ENCODE measurements at places on chromosomes 2 and 18.
A peak's percentile ranks its signal among the peaks of the same experiment; 100 is the strongest.

DNA sequence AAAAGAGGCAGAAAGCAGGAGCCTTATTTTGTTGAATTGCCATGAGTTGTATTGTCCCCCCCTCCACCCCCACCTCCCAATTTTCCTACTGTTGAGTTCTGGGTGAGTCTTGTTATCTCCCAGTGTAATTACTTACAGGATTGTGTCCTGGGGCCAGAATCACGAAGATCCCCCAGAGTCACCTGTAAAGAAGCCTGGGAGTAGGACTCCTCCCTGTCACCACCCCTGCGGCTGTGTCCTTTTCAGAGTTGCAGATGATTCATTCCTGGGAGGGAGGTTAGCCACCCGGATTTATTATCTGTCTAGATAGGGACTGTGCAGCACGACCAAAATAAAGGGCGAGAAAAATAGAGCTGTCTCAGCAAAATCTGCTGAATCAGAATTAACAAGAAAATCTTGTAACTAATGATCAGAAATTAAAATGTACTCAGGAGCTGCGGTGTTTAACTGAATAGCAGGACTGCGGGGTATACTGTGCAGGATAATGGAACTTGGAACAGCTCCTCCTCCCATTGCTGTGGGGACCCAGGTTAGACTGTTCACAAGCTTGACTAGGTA is 81.7 kb upstream of the CAPN13 start:
- no peak for DNase-seq

- no peak for DNase-seq
Measured at GRCh38 chr18:35511428-35511827, 13.7 kb upstream of the INO80C start.

- no peak for DNase-seq
Measured at GRCh38 chr2:113116100-113116958, 11.1 kb upstream of the IL1RN start.

DNA sequence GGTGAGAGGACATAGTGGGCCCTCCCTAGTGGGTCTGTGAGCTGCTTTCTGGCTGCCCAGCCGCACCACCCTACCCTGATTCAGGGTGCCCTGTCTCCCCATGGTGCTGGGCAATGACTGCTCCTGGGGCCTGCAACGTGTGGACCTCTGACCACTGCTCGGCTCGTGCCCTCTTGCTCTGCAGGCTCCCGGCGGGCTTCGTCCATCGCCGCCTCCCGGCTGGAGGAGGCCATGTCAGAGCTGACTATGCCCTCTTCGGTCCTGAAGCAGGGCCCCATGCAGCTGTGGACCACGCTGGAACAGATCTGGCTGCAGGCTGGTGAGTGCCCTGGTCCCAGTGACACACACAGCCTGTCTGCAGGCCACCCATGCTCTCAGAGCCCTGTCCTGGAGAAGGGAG is 103.5 kb downstream of the STPG4 start:
- no peak for DNase-seq

- peak; percentile 41 for DNase-seq
Measured at GRCh38 chr2:194826241-194826640, 830.8 kb upstream of the SLC39A10 start.

DNA sequence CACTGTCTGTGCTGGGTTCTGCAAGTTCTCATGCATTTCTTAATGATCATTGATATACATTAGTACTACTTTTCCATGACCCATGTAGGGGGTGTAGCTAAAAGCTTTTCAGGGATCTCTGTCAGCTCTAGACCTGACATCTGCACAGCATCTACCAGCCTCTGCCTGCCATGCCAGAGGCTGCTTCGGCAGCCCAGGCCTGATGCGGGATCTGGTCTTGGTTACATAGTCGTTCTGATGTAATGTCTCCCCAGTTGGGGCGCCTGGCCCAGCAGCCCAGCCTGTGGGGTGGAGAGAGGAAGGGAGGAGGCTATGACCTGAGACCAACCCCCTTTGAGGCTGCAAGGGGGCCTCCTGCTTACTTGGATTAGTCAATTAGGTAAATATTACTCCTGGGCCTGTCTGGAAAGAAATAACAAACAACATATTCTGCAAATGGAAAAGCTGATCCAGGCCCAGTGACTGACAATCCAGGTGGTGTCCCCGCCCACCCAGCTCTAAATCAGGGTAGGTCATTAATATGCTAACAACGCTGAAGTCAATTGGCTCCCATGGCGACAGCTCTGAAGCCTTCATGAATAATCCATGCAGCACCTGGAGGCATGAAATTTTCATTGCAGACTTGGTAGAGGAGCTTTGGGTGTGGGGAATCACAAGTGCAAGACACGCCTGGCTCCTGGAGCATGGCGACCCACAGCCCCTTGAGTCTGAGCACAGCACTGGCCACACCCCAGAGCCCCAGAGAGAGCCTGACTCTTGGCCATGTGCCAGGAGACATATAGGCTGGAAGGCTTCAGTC is 575.3 kb downstream of the CMPK2 start:
- no peak for DNase-seq

GRCh38 chr18:12377556-12378197 is 650 bp upstream of the AFG3L2 start:
- peak; percentile 89 for DNase-seq

GRCh38 chr2:176092270-176093144 is at the start of gene HOXD13:
TSS of gene HOXD13 (plus strand) at chr2:176092721. CDS start at chr2:176092891, 170 bp downstream.
- DNase-seq: no peak

DNA sequence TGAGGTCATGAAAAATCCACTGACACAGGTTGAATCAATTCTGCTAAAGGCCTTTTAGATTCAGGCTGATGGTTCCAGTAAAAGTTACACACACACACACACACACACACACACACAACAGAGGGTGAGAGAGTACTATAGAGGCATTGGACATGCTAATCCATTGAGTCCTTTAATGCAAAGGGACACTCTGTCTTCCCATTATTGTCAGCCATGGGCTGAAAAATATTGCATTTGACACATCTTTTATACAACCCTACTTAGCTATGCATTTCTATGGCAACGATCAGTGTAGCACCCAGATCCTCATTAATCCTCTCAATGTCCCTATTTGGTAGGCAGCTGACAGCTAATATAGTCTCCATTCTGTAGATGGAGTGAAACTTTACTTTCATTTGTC is 440.8 kb upstream of the RGPD4 start:
- no peak for DNase-seq

- no peak for DNase-seq
Measured at GRCh38 chr18:61727241-61728193, 165.3 kb downstream of the RNF152 start.

- DNase-seq: no peak
Measured at GRCh38 chr18:43484710-43485109, 207.4 kb upstream of the SYT4 start.

GRCh38 chr18:39523281-39523680 is 1957.7 kb upstream of the CELF4 start:
- peak; percentile 58 for DNase-seq

GRCh38 chr2:627340-627709 is 49.9 kb downstream of the TMEM18 start:
- no peak for DNase-seq

DNA sequence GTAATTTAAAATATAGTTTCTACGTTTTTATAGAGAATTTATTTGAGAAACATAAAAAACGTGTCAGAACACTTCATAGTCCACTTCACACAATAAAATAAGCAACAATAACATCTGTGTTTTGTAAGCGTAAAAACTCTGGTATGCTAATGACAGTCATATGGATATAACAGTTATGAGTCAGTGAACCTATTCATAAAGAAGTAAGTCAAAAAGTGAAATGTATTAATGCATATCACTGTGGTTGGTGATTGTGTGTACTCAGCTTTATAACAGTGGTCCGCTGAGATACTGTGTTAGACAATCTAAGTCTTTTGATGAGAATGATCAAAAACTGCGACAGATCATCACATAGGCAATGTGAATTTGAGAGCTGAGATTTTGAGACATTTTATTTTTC is 153.2 kb downstream of the WDR7 start:
- no peak for DNase-seq

- DNase-seq: no peak
Measured at GRCh38 chr2:69177063-69177771, 164.2 kb downstream of the ANTXR1 start.

- DNase-seq: no peak
Measured at GRCh38 chr2:9753665-9754531, 89.4 kb upstream of the TAF1B start.

DNA sequence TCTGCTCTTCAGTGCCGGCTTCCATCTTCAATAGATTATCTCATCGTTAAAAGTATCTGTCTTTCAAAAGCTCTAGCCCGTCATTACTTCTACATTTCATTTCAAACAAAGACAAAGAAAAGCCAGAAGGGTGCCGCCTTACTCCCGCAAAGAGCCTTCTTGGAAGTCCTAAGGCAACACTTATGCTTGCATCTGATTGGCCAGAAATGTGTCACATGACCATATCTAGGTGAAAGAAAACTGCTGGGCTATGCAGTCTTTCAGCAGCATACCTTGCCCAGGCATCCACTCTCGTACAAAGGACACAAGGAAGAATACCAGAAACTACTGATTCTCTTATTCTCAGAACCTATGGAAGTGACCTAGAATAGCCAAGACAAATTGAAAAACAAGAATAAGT is 217.1 kb upstream of the SLC35G4 start:
- DNase-seq: no peak

DNA sequence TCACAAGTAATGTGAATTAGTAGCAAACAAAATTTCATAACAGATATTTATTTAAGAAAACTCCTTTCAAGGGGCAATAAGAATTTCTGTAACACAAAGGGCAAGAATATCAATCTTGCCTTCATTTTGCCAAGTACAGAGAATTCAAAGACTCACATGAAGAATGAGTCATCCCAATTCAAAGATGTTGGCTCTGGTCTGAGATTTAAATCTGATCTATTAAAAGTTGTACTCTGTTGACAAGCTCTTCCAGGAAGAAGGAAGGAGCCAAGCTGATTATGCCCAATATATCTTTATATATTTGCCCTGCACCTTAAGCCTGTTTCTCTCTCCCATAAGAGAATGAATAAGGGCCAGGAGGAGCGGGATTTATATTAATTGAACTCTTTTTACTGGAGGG is 55.9 kb upstream of the RPE start:
- no peak for DNase-seq

GRCh38 chr2:177383935-177384334 is 8.6 kb upstream of the AGPS start:
- no peak for DNase-seq

- no peak for DNase-seq
Measured at GRCh38 chr2:197137826-197138477, 172.6 kb downstream of the ANKRD44 start.

GRCh38 chr2:165631089-165631488 is 161.6 kb downstream of the CSRNP3 start:
- DNase-seq: no peak

- DNase-seq: no peak
Measured at GRCh38 chr18:44796429-44797428, 116.0 kb downstream of the SETBP1 start.

- no peak for DNase-seq
Measured at GRCh38 chr2:159617646-159618045, 1.3 kb upstream of the BAZ2B start.
